C1 segment of cervical spinal cord (tissue), 14 donors: ENCODE measurements at places on chromosomes 7 and 10.
A peak's percentile ranks its signal among the peaks of the same experiment; 100 is the strongest.

- DNase-seq = no peak
Measured at GRCh38 chr7:47044625-47045024, 537.3 kb downstream of the TNS3 start.

GRCh38 chr10:88114368-88114767 is 250.9 kb downstream of the PTEN start:
- peak; percentile 12 for DNase-seq

DNA sequence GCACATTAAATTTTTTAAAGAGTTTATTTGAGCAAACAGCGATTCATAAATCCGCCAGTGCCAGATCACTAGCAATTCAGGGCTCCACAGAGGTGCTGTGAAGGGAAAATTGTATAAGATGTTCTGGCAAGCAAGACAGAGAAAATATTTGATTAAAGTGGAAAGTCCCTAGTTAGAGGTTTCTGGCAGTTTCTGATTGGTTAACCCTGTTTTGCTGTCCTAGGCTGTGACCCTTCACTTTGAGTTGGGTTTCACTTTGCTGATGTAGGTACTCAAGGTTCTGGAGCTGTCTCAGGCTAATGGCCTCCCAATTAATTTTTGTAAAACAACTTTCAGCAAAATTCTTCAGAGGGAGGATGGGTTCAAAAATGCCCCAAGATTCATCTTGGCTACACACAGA is 79.4 kb upstream of the NXPH1 start:
- no peak for DNase-seq

DNA sequence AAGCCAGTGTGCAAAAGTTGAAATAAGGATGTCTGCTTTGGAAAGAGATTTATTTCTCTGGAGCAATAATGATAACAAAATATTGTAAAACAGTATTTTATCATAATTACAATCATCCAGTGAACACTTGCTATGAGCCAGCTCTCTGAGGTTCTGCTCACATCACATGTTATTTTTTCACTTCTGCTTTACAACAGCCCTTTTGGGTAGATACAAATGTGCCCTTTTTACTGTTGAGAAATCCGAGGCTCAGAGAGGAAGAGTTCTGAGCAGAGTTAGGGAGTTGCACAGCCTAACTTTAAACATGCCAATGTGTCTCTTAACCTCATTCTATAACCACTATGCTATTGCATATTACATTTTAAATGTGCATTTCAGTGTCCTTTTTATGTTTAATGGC is 232.6 kb upstream of the CDC14C start:
- DNase-seq = no peak

DNA sequence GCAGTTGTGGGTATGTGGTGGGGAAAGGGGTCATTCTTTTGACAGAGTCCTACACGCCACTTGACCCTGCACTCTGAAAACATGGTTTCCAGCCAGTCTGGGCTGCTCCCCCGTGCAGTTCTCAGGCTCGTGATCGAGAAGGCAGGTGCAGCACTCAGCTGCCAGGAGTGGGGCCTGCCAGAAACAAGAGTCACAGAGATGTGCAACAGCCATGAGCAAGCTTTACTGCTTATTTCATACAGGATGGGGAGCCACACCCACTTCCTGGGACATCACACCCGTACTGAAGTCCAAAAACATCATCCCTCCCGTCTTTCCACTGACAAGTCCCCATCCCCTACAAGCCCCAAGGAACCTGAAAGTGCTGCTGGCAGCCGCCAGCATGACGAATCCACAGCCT is 9.3 kb downstream of the ATG9B start:
- DNase-seq = no peak

GRCh38 chr7:120060875-120061274 is 212.1 kb upstream of the KCND2 start:
- DNase-seq = no peak

DNA sequence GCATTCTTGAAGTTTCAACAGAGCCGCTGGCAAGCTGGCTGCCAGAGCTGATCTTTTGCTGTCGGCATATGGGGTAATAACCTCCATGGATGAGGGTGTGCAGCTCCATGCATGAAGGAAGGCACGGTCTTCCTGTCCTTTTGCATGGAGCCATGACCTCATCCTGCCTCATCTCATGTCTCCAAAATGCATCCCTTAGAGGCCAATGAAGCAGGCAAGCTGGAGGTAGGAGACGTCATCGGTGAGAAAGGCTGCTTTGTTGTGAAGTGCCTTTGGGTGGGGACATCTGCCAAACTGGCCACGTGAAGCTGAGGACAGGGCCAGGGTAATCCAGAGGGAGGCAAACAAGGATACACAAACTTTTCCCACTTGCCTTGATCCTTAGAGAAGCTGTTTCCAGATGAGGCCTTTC is 161.5 kb upstream of the TBX20 start:
- DNase-seq = no peak

DNA sequence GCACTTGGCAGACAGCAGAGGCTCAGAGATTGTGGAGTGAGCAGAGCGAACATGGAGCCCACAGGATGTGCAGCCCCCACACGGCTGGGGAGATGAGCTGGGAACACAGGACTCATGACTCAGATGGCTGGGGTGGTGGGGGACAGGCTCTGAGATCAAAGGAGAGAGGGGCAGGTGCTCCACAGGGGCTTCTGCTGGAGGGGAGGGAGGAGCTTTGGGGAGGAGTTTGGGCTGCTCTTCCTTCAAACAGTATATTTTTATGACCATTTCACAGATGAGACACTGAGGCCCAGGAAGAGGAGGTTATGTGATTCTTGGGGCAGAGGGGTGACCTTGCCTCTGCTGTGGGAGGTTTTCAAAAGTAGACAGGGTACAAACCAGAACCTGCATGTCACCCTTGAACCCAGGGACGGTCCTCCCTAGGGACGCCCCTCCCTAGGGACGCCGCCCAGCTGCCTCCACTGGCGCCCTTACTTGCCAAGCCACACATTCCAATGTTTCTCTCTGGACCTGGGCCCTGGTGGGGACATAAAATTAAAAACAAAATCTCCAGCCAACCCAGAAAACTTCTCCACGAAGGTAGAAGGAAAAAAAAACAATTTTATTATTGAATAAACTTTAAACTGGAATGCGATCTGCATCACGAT is 981 bp upstream of the CRYGN start:
- no peak for DNase-seq

GRCh38 chr10:79055100-79055782 is 13.5 kb upstream of the ZMIZ1 start:
- no peak for DNase-seq

DNA sequence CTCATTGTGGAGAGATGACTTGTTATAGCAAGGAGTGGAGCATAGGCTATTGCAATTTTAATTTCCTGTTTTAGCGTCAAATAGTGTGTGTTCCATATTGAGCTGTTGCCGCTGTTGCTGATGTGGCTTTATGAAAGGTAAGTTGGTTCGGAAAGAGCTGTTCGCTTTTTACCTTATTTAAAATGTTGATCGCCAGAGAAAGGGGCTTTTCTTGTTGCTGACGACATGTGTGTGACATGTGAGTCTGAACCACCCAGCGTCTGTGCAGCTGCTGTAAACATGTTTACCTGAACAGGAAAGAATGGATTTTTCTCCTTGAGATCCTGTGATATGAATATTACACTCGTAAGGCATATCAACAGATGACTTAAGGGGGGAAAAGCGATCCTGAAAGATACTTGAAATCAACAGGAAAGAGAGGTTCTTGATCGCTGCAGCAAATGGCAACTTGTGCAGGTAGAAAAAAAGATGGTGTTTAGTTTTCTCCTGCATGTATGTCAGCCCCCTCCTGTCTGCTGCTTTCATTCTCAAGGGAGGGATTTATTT is 2.5 kb downstream of the ZEB1 start:
- peak; percentile 78 for DNase-seq
